ENCODE measurements at places on chromosomes 16 and 17. TPM values are rescaled to one million over a fixed set of nuclear protein-coding genes. Genes with fewer than 3 reads are reported as not detected.

- peak; percentile 59 for DNase-seq
Measured at GRCh38 chr16:10738231-10739077, 5.2 kb upstream of the NUBP1 start.

DNA sequence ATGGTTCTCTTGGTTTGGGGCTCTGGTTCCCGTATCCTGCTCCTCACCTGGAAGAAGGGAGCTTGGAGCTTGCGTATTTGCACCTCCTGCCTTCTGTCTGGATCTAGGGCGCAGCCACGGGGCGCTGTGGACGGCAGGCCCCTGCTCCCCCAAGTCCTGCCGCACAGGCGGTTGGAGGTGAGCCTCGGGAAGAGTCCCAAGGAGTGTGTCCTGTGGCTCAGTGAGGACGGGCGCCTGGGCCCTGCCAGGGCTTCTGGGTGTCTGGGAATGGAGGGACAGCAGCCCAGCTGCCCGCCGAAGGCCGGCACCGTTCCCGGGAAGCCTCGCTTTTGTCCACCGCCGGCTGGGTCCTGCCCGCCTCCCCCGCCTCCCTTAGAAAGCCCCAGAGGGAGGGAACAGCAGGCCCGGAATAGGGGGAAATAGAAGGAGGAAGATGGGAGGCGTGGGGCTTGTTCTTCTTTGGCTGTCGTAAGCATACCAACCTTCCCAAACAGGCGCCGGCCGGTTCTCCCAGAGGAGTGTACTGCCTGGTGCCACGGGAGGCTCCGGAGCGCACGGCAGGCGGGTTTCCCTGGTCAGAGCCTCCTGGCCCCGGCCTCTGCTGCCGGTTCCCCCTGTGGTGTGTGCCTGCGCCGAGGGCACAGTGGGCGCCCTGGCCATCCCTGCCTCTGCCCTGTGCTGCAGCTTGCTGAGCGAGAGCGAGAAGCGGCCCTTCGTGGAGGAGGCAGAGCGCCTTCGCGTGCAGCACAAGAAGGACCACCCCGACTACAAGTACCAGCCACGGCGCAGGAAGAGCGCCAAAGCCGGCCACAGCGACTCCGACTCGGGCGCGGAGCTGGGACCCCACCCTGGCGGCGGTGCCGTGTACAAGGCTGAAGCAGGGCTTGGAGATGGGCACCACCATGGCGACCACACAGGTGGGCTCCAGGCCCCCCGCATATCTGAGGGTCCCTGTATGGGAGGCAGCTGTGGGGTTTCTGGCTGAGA, 1.8 kb downstream of the SOX8 start:
- no peak for DNase-seq

DNA sequence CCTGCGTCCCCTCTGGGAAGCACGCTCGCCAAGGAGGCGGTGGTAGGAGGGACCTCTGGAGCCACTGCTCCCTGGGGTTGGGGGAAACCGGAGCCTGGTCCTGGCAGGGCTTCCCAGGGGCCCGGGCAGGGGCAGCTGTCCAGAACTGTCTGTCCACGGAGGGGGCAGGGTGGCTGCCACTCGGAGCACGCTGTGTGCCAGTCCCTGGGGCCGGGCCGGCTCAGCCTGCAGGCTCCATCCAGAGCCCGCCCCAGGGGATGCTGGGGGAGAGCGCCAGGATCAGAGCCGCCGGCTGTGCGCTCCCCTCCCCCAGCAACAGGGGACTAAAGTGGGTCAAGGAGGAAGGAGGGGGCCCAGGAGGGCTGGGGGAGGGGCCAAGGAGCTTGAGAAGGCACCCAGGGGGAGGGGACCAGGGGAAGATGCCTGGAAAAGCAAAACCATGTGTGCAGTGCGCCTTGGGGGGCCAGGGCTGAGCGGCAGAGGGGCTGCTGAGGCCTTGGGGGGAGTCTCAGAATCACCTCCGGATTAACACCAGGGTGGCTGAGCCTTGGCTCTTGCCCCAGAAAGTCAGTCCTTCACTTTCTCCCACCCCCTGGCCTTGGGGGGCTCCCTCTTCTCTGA, 21.3 kb downstream of the ZNF423 start:
- peak; percentile 79 for DNase-seq

DNA sequence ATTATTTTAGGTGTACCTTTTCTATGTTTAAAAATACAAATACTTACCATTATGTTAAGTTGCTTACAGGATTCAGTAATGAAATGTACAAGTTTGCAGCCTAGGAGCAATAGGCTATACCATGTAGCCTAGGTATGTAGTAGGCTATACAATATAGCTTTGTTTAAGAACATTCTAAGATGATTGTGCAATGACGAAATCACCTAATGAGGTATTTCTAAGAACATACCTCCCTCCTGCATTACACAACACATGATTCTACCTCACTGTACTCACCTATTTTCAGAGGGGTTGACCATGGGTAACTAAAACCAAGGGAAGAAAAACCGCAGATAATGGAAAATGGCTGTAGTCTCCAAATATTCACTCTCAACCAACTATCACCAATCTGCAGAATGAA, 35.3 kb upstream of the TBC1D3K start:
- no peak for DNase-seq

DNA sequence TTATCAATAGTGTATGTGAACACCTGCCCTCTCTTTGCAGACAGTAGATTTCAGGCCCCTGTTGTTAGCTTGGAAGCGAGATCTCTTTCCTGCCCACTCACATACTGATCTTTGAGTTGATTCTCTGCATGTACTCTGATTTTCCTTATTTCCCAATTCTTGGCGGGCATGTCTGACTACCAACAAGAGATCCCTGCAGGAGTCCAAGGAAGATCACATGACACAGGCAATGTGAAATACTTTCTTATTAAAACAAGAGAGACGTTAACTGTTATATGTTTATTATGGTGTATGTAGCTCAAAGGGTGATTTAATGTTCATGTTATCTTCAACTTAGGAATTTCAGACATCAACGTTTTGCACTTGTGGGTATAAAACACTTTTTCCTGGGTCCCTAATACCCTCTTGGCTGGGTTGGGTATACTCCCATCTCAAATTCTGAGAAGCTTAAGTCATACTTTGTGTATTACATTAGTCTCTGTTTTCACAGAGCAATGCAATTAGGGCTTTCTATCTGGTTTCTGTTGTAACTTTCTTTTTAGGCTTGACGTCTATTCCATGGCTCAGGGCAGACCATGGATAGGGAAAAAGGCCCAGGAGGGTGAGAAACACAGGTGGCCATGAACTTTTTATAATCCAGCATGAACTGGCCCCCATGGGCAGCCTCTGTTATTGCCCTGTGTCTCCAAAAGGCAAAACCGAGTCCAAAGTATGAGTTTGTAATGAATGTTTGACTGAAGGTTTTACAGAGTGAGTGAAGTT, 32.2 kb downstream of the HSD17B2 start:
- DNase-seq = no peak

- no peak for DNase-seq
Measured at GRCh38 chr17:35046740-35047283, 16.7 kb downstream of the RFFL start.

GRCh38 chr17:77505181-77505639, 364.4 kb downstream of the SEC14L1 start:
- no peak for DNase-seq

- no peak for DNase-seq
Measured at GRCh38 chr17:65171752-65172151, 34.6 kb downstream of the RGS9 start.

GRCh38 chr17:31488264-31488981, 96.9 kb downstream of the RAB11FIP4 start:
- DNase-seq = no peak

GRCh38 chr17:79852748-79853147, 13.5 kb upstream of the CBX4 start:
- no peak for DNase-seq

DNA sequence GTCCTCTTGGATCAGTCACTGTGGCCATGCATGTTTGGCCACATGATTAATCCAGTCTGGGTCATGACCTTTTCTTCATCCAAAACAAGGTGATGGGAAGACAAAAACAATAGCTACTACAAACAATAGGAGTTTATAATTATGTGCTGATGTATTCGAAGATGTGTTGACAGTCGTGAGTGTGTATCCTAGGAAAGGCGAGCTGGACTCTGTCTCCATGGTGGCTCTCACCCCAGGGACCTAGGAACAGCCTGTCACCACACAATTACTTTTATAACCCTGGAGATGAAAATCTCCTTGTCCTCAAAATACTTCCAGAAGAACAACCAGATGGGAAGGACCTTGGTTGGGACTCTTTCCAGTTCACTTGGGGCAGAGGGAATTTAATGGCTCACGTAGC, 9.8 kb upstream of the PLK1 start:
- no peak for DNase-seq

DNA sequence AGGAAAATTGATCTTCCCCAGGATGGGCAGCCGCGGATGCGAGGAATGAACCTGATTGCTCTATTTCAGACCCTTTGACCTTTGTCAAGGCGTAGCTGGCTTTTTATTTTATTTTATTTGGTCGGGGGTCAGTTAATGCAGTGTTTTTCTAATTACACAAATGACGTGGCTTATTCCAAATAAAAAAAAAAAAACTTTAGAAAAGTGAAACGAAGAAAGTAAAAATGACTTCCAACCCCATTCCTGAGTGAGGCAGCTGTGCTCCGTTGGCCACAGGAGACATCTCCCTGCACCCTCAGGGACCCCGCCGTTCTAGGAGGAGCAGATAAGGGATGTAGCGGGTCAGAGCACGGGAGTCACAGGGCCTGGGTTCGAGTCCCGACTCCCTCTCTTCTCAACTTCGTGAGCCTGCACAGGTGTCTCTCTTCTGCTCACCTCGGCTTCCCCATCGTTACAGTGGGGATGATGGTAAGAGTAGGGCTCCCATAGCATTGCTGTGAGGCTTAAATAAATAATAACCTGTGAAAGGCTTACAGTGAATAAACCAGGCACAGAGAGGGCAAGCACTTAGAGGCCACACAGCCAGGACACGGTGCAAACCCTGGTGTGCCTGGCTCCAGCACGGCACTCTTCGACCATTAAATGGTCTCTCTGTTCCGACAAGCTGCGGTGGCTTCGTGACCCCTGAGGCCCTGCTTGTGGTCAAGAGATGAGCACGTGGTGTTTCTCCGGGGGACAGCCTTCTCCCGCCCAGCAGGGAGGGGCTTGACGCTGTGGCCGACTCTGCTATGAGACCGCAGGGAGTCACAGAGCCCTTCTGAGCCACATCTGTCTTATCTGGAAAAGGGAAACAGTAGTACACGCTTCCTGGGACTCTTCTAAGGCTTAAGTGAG, 10.2 kb downstream of the FOXF1 start:
- no peak for DNase-seq

DNA sequence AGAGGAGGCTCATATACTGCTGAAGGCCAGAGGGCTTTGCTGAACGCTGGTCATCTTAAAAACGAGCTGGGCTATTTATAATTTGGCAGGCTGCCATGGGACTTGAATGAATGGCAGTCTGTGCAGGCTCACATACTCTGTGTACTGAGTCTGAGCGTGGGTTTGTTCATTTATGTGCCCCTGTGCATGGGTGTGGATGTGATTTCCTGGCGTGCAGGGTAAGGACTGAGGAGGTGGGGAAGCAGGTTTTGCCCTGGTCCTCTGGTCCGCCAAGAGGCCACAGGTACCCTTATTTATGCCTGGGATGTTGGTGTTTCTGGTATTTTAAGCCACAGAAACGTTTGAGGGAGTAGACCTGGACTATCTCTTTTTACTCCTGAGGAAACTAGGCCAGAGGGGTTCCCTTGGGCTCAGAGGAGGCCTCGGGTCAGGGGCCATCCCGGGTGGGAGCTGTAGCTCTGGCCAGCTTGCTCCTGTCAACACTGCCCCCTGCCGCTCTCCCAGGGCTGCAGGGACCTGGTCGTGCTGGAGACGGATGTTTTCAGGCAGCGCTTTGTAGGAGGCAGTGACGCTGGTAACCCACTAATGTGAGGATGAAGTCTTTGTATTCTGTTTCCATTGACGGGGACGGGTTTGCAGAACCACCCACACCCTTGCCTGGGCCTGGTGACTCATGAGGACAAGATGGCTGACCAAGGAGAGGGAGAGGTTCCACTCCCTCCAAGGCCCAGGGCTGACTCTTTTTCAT, 184.4 kb downstream of the MSI2 start:
- peak; percentile 85 for DNase-seq

DNA sequence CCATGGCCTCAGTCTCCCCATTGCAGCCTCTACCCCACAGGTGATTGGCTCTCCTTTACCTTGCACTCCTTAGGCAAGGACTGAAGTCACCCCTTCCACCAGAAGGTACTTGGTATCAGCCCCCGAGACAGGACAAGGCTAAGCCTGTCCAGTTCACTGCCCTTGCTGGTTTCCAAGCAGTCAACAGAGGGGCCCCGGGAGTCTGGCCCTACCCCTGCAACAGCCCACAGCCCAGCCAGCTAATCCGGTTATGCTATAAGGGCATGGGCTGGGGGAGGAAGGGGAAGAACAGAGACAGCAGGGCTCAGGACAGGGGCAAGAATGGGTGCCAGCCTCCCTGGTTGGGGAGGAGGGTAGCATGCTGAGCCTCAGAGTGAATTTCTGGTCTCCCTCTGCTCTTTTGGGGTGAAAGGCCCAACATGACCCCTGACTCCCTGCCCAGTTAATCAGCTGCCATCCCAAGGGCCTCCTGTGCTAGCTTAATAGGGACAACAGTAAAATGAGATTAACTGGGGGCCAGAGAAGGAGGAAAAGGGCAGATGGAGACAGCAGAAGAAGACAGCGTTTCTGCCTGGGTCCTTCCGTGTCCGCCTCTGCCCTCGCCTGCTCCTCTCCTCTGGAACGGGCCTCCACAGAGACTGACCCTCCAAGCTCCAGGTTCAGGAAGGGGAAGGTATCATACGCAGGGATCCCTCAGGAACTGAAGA, 10.7 kb downstream of the DLG4 start:
- peak; percentile 31 for DNase-seq

DNA sequence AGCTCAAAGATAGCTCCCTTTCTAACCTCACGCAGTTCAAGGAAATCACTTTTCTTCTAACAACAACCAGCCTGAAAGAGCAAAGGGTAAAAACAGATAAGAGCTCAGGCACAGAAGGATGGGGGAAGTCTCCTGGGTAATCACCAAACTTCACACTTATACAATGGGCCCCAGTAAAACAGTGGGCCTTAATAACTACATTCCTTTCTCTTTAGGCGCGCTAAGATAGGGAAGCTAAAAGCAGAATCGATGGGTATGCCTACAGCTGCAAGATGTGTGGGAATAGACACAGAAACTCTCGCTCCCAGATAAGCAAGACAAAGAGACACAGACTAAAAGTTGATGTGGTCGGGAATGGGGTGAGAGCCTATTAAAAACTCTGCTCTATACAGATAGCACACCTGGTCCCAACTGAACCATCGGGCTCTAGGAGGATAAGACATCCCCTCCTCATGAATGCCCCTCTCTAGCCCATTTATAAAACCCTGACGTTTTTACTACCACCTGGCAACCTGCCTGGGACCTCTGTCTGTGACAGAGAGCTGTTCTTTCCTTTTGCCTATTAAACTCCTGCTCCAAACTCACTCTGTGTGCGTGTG, 826 bp downstream of the LYZL6 start:
- DNase-seq = no peak

- DNase-seq = no peak
Measured at GRCh38 chr16:27332105-27332504, 18.3 kb downstream of the IL4R start.

GRAPL gene
- total RNA-seq = 2.2 TPM

OR1F1 gene
- not detected for total RNA-seq

ENPP7 gene
- not detected for total RNA-seq

MT1H gene
- total RNA-seq = not detected

SLC52A1 gene
- total RNA-seq = 0.08 TPM

FOXJ1 gene
- total RNA-seq = 0.28 TPM

SLC13A5 gene
- 0.72 TPM for total RNA-seq

NPIPA2 gene
- total RNA-seq = 7.1 TPM

QPRT gene
- total RNA-seq = 43.1 TPM

Measured in ovary (tissue), 10 donors.